ENCODE measurements at places on chromosomes 4 and X. TPM values are rescaled to one million over a fixed set of nuclear protein-coding genes. Genes with fewer than 3 reads are reported as not detected.

DNA sequence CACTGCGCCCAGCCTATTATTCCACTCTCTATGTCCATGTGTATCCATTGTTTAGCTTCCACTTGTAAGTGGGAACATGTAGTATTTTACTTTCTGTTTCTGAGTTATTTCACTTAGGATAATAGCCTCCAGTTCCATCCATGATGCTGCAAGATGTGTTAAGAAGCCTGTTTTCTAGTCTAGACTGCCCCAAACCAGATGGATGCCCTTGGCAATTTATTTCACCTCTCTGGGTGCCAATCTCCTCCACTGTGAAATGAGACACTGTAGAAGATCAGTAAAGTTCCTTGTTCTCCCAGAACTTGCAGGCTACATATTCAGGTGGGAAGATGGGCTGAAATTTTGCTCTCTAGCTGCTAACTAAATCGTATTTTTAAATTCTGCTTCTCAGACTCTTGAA lies 72.8 kb downstream of the TSPAN5 start:
- H3K4me1 ChIP-seq, result no peaks in the 10 kb centered on the region
- no peaks in the 10 kb centered on the region for H3K27me3 ChIP-seq
- no peak overlapping the region for H3K27ac ChIP-seq
- no peak overlapping the region for H3K4me3 ChIP-seq
- H3K36me3 ChIP-seq, result no peaks in the 10 kb centered on the region

GRCh38 chr4:129623233-129623875 lies 527.4 kb downstream of the C4orf33 start:
- H3K27ac ChIP-seq, result no peak overlapping the region
- no peaks in the 10 kb centered on the region for H3K4me1 ChIP-seq
- DNase-seq, result no peak
- H3K27me3 ChIP-seq, result no peaks in the 10 kb centered on the region
- no peaks in the 10 kb centered on the region for H3K36me3 ChIP-seq

- H3K36me3 ChIP-seq, result no peaks in the 10 kb centered on the region
- no peak overlapping the region for H3K4me3 ChIP-seq
- H3K27me3 ChIP-seq, result no peaks in the 10 kb centered on the region
- H3K4me1 ChIP-seq, result no peaks in the 10 kb centered on the region
- no peak for DNase-seq
- H3K27ac ChIP-seq, result no peak overlapping the region
Measured at GRCh38 chrX:44937606-44938005, 64.6 kb downstream of the KDM6A start.

- H3K36me3 ChIP-seq, result no peaks in the 10 kb centered on the region
- peaks cover 5% of the 10 kb centered on the region for H3K27me3 ChIP-seq
- H3K27ac ChIP-seq, result no peak overlapping the region
- DNase-seq, result no peak
- no peak overlapping the region for H3K4me3 ChIP-seq
- H3K4me1 ChIP-seq, result no peaks in the 10 kb centered on the region
Measured at GRCh38 chrX:101803451-101803850, 128.4 kb downstream of the ZMAT1 start.

DNA sequence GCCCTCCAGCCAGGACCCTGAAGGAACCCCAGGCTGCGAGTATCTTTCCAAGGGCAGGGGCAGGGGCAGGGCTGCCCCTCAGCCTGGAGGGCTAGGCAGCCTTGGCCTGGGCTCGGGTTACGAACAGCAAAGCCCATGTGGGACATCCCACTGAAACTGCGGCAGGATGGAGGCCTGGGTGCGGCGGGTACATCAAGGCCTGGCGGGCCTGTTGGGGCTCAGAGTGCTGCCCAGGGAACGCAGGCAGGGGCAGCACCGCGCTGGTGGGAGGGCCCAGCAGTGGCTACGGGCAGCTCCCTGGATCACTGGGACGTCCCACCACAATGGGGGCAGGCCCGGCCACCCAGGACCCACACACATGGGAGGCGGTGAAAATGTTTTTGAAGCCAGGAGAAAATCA lies 10.9 kb downstream of the NAT8L start:
- no peak overlapping the region for H3K27ac ChIP-seq
- no peaks in the 10 kb centered on the region for H3K4me1 ChIP-seq
- H3K36me3 ChIP-seq, result no peaks in the 10 kb centered on the region
- no peak overlapping the region for H3K4me3 ChIP-seq
- no peak for DNase-seq
- H3K27me3 ChIP-seq, result peaks cover 66% of the 10 kb centered on the region

DNA sequence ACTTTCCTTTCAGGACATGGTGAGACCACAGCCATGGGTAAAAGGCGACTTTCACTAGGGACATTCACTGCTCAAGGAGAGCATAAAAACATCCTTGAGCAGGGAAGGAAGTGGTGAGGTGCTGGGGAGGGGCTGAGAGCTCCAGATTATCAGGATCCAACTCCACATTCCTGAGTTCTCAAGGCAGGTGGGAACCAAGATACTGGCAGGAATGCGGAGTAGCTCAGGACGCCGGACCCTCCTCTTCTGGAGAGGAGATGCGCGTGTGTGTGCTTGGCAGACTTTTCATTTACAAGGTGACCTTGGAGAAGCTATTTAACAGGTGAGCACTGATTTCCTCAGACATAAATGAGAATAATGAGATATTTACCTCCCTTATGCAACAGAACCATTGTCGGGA lies 41.3 kb upstream of the TXK start:
- peaks cover 15% of the 10 kb centered on the region for H3K4me1 ChIP-seq
- DNase-seq, result no peak
- no peak overlapping the region for H3K4me3 ChIP-seq
- no peak overlapping the region for H3K27ac ChIP-seq
- H3K36me3 ChIP-seq, result no peaks in the 10 kb centered on the region

The WNK3 gene
- polyA plus RNA-seq, result 5.3 TPM

The PCDH11X gene
- polyA plus RNA-seq, result 2.0 TPM

GRCh38 chr4:57110640-57111511 lies 691 bp upstream of the IGFBP7 start:
- no peaks in the 10 kb centered on the region for H3K27me3 ChIP-seq
- peak overlapping the region; percentile 91 for H3K27ac ChIP-seq
- no peaks in the 10 kb centered on the region for H3K36me3 ChIP-seq
- peak; percentile 60 for DNase-seq
- peaks cover 9% of the 10 kb centered on the region for H3K4me1 ChIP-seq

GRCh38 chr4:147303174-147303872 lies 177.6 kb upstream of the EDNRA start:
- DNase-seq, result no peak
- no peak overlapping the region for H3K27ac ChIP-seq
- H3K4me1 ChIP-seq, result no peaks in the 10 kb centered on the region

DNA sequence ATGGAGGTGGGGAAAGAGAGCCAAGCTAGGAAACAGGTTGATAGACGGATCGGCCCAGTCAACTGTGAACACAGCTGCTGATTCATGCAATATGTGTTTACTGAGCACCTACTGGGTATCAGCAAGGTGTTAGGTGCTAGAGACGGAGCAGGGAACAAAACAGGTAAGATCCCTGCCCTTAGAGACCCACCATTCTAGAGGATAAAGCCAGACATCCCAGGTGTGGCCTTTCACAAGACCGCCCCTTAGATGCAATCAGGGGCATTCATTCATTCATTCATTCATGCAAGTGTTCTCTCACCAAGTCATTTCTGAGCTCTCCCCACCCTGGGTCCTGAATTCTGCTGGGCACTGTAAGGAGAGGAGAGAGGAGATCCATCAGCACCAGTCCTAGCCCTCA lies 20.2 kb upstream of the MTM1 start:
- no peaks in the 10 kb centered on the region for H3K36me3 ChIP-seq
- no peaks in the 10 kb centered on the region for H3K27me3 ChIP-seq
- no peak for DNase-seq
- no peaks in the 10 kb centered on the region for H3K4me1 ChIP-seq
- peak overlapping the region; percentile 74 for H3K27ac ChIP-seq
- H3K4me3 ChIP-seq, result peak overlapping the region; percentile 32

- H3K27ac ChIP-seq, result no peak overlapping the region
- DNase-seq, result no peak
- no peaks in the 10 kb centered on the region for H3K4me1 ChIP-seq
- H3K4me3 ChIP-seq, result no peak overlapping the region
Measured at GRCh38 chr4:98006060-98006459, 137.2 kb downstream of the STPG2 start.

- DNase-seq, result no peak
- no peaks in the 10 kb centered on the region for H3K4me1 ChIP-seq
Measured at GRCh38 chr4:186485150-186485549, 70.2 kb downstream of the MTNR1A start.

The F9 gene
- polyA plus RNA-seq, result not detected

DNA sequence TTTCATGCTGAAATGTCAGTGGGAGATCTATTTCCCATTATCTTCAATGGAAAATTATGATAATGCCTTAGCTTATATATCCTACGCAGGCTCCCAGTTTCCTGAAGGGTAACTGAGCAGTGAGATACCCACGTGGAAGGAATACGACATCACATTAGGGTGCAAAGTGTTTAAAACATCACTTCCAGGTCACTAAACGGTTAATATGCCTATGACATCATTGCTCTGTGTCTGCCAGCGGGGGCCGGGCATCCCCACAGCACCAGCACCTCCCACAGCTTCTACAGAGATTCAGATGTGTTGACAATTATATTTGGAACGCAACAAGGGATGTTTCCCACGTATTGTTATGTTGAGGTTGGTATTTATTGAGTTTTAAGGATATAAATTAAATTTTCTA lies 27.1 kb downstream of the TMEM271 start:
- no peak overlapping the region for H3K27ac ChIP-seq
- no peaks in the 10 kb centered on the region for H3K27me3 ChIP-seq
- H3K36me3 ChIP-seq, result no peaks in the 10 kb centered on the region
- H3K4me1 ChIP-seq, result no peaks in the 10 kb centered on the region
- no peak overlapping the region for H3K4me3 ChIP-seq

DNA sequence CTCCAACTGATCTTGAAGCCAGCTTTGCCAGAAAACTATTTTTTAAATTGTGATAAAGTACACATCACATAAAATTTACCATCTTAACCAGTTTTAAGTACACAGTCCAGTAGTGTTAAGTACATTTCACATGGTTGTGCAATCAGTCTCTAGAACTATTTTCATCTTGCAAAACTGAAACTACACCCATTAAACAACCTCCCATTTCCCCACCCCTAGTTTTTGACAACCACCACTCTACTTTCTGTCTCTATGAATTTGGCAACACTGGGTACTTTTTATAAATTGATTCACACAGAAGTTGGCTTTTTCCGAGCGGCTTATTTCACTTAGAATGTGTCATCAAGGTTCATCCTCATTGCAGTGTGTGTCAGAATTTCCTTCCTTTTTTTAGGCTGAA lies 31.0 kb downstream of the TRPC5 start:
- H3K4me3 ChIP-seq, result no peak overlapping the region
- no peaks in the 10 kb centered on the region for H3K27me3 ChIP-seq
- no peaks in the 10 kb centered on the region for H3K4me1 ChIP-seq

- H3K36me3 ChIP-seq, result no peaks in the 10 kb centered on the region
- peaks cover 25% of the 10 kb centered on the region for H3K4me1 ChIP-seq
- no peak overlapping the region for H3K4me3 ChIP-seq
- no peak for DNase-seq
Measured at GRCh38 chrX:65598559-65599147, 64.1 kb upstream of the LAS1L start.

DNA sequence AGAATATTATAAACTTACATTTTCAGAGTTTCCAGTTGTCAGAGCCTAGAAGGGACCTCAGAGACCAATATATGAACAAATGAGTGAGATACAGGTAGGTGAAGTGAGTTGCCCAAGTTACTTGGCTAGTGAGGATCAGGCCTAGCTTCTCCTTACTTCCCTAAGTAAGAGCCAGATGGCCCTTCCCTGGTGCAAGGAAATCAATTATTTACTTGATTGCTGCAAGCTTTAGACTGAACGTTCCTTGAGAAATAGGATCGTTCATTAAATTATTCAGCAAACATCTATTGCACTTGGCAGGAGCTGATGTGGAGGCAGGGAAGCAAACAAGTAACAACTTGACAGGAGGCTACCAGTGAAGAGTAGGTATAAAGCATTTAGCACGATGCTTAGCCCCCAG lies 117.8 kb downstream of the EFHC2 start:
- H3K4me1 ChIP-seq, result no peaks in the 10 kb centered on the region
- H3K36me3 ChIP-seq, result no peaks in the 10 kb centered on the region
- DNase-seq, result no peak

GRCh38 chr4:8146157-8146556 lies 12.5 kb downstream of the ABLIM2 start:
- H3K4me1 ChIP-seq, result peaks cover 3% of the 10 kb centered on the region
- no peak overlapping the region for H3K27ac ChIP-seq
- no peaks in the 10 kb centered on the region for H3K36me3 ChIP-seq
- no peak overlapping the region for H3K4me3 ChIP-seq

- no peaks in the 10 kb centered on the region for H3K4me1 ChIP-seq
- H3K36me3 ChIP-seq, result no peaks in the 10 kb centered on the region
- no peak overlapping the region for H3K27ac ChIP-seq
- no peak for DNase-seq
- H3K27me3 ChIP-seq, result no peaks in the 10 kb centered on the region
- H3K4me3 ChIP-seq, result no peak overlapping the region
Measured at GRCh38 chrX:77723681-77724080, 62.3 kb downstream of the ATRX start.

The IL9R gene
- 0.75 TPM for polyA plus RNA-seq

DNA sequence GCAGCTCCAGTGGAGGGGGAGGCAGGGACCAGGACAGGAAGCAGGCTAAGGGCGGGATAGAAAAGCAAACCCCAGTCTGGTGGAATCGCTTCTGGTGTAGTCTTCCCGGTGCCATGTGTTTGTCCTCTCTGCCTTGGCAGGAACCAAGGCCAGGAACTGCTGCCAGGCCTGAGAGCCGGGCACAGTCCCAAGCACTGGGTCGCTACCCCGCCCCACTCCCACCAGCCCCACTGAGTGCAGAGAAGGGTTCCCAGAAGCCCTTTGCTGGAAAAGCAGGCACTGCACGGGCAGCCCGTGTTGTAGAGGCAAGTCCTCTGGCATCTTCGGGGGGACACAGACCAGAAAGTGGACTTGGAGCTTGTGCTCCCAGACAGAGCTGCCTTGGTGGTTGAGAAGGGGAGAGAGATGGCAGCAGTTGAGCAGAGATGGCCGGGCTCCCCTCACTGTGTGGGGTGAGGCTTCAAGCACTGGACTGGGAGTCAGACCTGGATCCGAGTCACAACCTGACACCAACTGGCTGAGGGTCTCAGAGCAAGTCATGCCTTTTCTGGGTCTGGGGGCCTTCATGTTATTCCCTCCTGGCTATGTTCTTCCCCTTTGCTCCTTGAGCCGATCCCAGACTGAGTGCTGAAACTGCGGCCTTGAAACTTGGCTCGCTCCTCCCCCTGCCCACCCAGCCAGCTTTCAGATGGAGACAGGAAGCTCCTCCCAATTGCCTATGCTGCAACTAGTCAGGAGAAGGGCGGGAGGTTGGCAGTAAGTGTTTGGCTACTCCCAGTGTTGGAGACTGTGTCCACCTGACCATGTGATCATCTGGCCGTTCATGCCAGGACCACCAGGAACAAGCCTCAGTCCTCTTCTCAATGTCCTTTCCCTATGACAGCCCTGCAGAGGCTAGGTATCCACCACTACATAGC lies 59.7 kb upstream of the MTM1 start:
- H3K4me3 ChIP-seq, result no peak overlapping the region
- no peaks in the 10 kb centered on the region for H3K36me3 ChIP-seq
- DNase-seq, result no peak

The RENBP gene
- polyA plus RNA-seq, result 5.2 TPM

GRCh38 chr4:186074189-186074588 lies 5.2 kb downstream of the TLR3 start:
- no peak overlapping the region for H3K4me3 ChIP-seq
- DNase-seq, result no peak
- H3K4me1 ChIP-seq, result peaks cover 15% of the 10 kb centered on the region
- peak overlapping the region; percentile 66 for H3K27ac ChIP-seq

Measured in left lung (tissue), 14 donors.